ENCODE measurements at places on chromosomes 11 and 22. TPM values are rescaled to one million over a fixed set of nuclear protein-coding genes. Genes with fewer than 3 reads are reported as not detected.

Gene DEFB131B
- not detected for total RNA-seq

Gene C22orf31
- total RNA-seq: not detected

Gene ARSA
- total RNA-seq: 47.0 TPM

Gene KCNK4
- not detected for total RNA-seq

Gene RRAS2
- total RNA-seq: 15.8 TPM

Gene DLG2
- total RNA-seq: 13.2 TPM

- peaks cover 6% of the 10 kb centered on the region for H3K36me3 ChIP-seq
- no peaks in the 10 kb centered on the region for H3K27me3 ChIP-seq
- H3K27ac ChIP-seq: peak overlapping the region; percentile 70
- H3K4me1 ChIP-seq: peaks cover 32% of the 10 kb centered on the region
- no peak for DNase-seq
Measured at GRCh38 chr11:61769946-61770683, 17.7 kb downstream of the MYRF start.

DNA sequence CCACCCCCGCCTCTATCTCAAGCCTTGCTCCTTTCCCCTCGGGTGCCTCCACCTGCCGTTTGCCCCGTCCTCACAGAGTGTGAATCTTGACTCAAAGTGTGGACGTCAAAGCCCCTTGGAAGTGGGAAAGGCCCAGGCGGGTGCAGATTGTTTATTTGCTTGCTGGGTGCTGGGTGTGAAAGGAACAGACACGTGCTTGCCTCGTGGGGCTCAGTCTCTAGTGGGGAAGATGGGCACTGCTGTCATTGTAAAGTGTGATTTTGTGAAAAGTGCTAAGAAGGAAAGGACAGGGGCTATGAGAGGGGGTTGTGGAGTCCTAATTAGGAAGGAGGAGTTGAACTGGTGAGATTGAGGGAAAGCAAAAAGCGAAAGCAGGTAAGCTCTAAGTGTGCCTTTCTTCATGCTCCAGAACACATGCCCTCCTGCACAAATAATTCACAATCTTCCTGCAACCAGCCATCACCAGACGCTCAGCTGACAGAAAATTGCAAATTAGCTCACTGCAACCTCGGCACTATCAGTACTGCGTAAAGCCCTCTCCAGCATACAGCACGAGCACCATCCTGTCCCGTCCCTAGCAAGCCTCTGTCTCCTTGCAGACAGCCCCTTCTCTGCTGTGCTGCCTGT, 9.7 kb upstream of the GCAT start:
- no peaks in the 10 kb centered on the region for H3K27me3 ChIP-seq

DNA sequence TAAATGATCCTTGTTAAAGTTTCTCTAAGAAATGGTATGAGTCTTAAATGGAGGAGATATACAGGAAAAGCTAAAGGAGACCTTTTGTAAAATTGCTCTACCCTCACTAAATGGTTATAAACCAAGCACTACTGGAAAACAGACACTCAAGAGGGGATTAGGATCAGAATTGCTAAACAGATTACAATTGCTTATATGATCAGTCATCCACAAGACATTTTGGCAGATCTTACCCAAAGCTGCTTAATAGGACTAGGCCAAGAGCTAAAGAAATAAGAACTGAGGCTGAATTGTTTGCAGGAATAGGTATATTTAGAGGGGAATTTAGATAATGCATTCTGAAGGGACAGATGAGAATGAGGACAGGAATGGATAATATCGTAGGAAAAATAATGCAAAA, 9.5 kb downstream of the HARBI1 start:
- no peak for DNase-seq
- H3K27ac ChIP-seq: no peak overlapping the region
- no peak overlapping the region for H3K4me3 ChIP-seq
- H3K27me3 ChIP-seq: no peaks in the 10 kb centered on the region
- no peaks in the 10 kb centered on the region for H3K36me3 ChIP-seq

DNA sequence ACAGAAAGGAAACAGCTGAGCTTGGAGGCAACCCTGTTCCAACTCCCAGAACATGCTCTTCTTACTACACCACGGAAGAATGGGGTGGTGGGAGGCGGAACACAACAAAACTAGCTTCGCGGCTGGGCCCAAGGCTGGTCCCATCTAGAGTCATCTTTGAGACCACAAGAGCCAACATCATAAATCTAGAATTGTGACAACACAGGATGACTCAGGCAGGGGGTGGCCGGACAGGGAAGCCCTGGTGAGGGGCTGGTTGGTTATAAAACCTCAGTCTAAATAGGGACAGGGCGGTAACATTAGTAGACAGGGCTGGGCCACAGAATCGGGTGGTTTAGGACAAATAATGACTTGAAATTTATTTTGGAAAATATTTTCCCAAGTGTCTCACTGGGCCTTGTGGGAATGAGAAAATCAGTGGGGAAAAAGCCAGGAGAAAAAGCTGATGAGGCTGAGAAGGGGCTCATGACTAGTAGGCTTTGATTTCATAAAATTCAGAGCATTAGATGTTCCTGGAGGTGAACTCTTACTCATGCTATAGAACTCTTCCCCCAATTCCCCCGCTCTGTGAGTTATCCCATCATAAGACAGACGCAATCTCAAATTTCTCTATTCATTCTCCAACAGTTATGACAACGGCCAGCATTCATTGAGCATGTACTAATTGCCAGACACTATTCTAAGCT, 151.8 kb upstream of the TIMP3 start:
- H3K36me3 ChIP-seq: no peaks in the 10 kb centered on the region
- no peak overlapping the region for H3K27ac ChIP-seq
- no peak overlapping the region for H3K4me3 ChIP-seq
- no peak for DNase-seq
- H3K27me3 ChIP-seq: no peaks in the 10 kb centered on the region

- DNase-seq: no peak
- H3K27ac ChIP-seq: no peak overlapping the region
- no peaks in the 10 kb centered on the region for H3K27me3 ChIP-seq
- H3K36me3 ChIP-seq: no peaks in the 10 kb centered on the region
- no peaks in the 10 kb centered on the region for H3K4me1 ChIP-seq
Measured at GRCh38 chr11:223884-224283, 12.3 kb downstream of the SIRT3 start.
